ENCODE measurements at places on chromosomes 7 and 10.

GRCh38 chr7:128090492-128090891 lies 59.3 kb upstream of the LRRC4 start:
- DNase-seq: no peak

GRCh38 chr7:3074459-3074821 lies 30.8 kb upstream of the CARD11 start:
- no peak for DNase-seq

DNA sequence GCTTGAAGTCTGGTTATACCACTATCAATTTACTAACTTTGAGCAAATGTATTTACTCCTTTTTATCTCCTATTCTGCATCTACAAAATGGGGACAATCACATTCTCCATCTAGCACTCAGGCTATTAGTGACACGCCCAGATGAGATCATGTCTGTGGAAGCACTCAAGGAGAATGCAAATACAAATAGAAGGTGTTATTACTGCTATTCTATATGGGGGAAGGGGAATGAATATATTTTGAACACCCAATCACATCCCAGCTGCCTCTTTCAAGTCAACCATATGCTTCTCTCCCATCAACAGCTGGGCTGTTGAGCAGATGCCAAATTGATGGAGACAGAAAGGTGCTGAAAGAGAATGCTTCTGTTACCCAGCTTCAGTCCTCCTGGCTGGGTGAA lies 23.5 kb downstream of the SGMS1 start:
- DNase-seq: no peak

- DNase-seq: no peak
Observed at GRCh38 chr7:27133409-27134231, 3.1 kb upstream of the HOXA4 start.

DNA sequence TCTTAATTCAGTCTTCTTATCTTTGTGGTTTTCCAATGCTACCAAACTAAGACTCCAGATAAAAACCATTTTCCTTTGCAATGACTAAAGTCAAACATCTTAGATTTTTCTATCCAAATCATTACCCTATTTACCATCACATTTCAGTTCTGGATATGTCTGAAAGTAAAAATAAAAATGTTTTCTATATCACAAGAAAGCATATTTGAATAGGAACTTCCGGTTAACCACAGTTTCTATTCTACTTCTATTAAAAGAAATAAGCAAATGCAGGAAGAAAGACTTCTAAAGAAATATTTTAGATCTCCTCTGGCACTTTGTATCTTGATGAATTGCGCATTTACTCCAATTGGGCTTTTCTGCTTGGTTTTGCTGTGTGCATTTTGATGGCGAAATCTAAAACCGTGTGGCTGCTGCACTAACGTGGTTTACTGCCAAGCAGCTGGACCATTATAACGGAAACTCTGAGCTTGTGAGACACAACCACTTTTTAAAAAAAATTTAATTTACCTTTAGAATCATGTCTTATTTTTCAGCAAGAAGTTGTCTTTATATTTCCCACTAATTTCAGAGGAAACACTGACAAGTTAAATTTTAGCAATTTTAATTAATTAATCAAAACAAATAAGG lies 146.1 kb downstream of the VPS50 start:
- no peak for DNase-seq

DNA sequence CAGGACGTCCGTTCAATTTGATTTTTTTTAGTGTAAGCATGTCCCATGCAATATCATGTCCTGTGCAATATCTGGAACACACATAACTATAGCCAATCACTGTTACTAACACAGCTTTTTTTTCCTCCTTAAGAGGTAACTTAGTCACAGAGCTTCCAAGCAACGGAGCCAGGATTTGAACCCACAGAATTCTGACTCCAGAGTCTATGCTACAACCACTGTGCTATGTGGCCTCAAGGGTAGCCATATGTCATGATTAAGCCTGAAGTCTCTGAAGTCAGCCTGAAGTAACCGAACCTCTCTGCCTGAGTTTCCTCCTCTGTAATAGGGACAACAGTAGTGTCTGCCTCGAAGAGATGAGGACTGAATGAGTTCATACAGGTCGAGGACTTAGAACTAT lies 42.2 kb upstream of the TCF7L2 start:
- DNase-seq: no peak

Measured in adipocyte (in vitro differentiated cells).